ENCODE measurements at places on chromosomes 16 and 17.
A peak's percentile ranks its signal among the peaks of the same experiment; 100 is the strongest.

GRCh38 chr17:31880311-31880710 is 21.2 kb downstream of the UTP6 start:
- no peak for DNase-seq

DNA sequence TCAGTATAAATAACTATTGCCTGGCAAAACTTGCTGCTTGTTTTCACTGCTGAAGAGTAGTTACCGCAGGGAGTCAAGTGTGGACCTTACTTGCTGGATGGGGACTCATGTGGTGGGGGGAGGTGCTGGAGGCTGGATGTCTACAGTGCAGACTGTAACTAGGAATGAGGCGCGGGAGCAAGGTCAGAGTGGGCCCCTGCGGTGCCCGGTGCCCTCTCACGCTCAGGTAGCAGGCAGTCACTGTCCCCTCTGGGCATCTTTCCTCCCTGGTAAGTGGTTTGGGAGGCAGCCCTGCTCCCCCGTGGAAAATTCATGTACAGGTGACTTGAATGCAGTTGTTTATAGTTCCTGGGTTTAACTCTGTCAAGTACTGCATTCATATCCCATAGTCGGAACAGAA is 4.6 kb downstream of the EMC8 start:
- no peak for DNase-seq

DNA sequence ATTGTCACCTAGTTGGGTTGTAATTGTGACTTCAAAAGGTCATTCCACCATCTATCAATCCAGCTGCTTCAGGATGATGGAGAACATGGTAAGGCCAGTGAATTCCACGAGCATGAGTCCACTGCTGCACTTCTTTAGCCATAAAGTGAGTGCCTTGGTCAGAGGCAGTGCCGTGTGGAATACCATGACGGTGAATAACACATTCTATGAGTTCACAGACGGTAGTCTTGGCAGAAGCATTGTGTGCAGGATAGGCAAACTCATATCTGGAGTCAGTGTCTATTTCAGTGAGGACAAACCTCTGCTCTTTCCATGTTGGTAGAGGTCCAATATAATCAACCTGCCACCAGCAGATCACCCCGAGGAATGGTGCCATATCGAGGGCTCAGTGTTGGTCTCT is 650.9 kb downstream of the KCNJ2 start:
- DNase-seq: no peak

- no peak for DNase-seq
Measured at GRCh38 chr17:46120537-46120936, 72.7 kb downstream of the KANSL1 start.

GRCh38 chr17:39927101-39927928 is at the start of the genes LRRC3C and ORMDL3:
TSS of gene LRRC3C (plus strand) at chr17:39927732. CDS start at chr17:39941524, 13,792 bp downstream.
TSS of gene ORMDL3 (minus strand) at chr17:39927601. CDS start at chr17:39924203, 3,398 bp downstream.
- DNase-seq: peak; percentile 77

GRCh38 chr17:77045441-77046041 is 95.2 kb upstream of the SEC14L1 start:
- DNase-seq: no peak

GRCh38 chr17:33438578-33438977 is 145.5 kb upstream of the ASIC2 start:
- no peak for DNase-seq
